ENCODE measurements at places on chromosomes 13 and 19.

DNA sequence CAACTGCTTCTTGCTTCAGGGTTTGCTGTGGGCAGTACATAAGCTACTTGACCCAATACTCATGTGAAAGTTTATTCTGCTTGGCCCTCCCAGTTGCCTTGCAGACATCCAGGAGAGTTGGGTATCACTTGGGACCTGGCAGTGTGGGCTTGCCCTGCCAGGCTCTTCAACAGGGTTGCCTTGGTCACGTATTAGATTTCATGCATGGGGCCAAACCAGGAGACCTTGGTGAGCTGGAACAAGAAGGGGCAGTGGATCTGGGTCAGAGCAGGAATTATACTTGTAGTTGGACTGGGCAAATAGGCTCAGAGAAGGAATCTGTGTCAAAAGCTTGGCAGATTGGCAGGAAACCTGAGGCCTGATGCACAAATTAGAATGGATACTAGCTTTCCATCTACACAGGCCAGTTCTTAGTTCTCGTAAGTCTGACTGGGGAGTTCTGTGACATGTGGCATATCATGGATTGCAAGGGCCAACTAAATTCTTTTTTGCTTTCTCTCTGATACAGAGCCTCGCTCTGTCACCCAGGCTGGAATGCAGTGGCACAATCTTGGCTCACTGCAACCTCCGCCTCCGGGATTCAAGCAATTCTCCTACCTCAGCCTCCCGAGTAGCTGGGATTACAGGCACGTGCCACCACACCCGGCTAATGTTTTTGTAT lies 192.6 kb upstream of the SERP2 start:
- no peak for DNase-seq

DNA sequence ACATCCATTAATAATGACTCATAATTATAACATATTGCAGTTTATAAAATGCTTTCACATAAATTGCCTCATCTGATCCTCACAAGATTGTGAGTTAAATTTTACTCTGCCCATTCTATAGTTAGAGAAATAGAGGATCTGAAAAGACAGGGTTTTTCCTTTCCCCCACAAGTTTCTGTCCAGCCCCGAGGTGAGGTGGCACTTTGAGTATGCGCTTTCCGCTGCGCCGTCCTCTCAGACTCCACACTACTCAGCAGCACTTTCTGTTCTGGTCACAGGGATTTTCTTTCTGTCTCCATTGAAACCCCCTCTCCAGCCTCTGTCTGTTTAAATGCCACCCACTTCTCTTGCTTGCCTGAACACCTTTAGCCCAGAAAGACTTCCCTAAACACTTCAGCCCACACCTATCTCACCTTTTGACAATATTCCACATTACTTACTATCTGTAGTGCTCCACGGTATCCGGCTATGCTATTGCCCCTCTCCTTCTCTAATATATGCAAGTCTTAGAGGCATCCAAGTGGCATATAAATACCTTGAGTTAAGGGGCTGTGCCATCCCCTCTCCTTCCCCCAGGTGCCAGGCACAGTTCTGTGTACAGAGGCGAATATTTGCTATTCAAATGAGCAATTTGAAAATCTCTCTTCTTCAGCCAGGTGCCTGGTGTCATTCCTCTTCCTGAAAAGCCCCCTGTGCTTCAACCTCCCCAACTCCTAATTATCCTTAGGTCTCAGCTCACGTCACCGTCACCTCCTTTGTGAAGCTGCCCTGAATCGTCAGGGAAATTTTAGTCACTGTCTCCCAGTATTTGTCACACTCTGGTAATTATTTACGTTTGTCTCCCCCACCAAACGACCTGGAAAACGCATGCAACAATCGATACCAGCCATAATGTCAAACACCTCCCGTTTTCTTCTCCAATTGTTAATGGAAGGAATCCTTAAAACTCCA lies 268.7 kb downstream of the NHLRC3 start:
- DNase-seq = no peak

GRCh38 chr13:114103801-114104654 lies 28.4 kb downstream of the RASA3 start:
- DNase-seq = no peak

DNA sequence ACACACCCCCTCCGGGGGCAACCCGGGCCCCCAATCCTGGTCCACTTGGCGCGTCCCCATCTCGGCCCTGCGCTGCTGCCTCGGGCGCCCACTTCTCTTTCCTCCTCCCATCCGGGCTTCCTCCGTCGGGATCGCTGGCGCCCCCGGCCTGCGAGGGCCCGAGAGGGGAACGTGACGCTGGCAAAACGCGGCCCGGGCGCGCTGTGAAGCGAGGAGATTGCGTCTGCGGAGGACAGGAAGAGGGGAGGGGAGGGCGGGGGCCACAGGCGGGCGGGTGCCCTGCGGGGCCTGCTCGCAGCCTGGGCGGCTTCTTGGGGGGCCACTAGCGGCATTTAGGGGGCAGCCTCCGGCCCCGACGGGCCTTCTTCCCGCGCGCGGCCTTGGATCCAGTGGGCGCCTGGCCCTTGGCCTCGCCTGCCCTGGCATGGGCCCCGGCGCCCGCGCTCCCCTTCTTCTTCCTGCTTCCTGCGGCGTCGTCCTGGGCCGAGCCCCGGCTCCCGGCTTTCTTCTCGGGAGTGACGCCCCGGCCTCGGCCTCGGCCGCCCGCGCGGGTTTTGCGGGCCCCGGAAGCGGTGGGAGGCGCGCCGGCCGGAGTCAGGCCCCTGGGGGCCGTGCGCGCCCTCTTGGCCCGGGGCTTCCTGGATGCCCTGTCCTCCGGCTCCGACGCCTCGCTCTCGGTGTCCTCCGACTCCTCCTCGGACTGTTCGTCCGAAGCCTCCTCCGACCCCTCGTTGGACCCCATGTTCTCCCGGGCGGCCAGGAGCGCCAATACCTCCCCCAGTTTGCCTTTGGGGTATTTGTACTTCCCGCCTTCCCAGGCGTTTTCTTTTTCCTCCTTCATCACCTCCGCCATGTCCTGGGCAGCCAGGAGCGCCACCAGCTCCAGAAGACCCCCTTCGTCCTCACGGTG lies 2.2 kb downstream of the PNMA8B start:
- no peak for DNase-seq

GRCh38 chr13:80530191-80530590 lies 189.3 kb upstream of the SPRY2 start:
- DNase-seq = no peak

GRCh38 chr13:35908226-35908625 lies 223.0 kb downstream of the DCLK1 start:
- DNase-seq = no peak

- DNase-seq = no peak
Observed at GRCh38 chr13:97335488-97336134, 98.4 kb upstream of the RAP2A start.

DNA sequence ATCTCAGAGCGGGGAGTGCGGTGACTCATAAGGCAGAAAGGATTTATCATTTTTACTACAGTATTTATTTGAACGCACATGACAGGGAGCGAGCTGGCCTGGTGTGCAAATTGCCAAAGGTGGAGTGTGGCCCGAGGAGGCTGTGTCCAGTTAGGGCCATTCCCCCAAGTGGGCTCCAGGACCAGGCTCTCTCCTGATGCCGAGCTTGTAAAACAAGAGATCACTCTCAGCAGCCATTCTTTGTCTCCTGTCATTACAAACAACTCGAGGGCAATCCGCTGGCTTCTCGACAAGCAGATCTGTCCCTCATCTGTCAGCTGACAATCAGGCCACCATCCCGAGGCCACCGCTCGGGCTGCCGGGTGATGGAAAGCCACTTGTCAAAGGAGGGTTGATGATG lies 418.9 kb downstream of the ZNF536 start:
- no peak for DNase-seq

GRCh38 chr13:58032676-58033460 lies 401.3 kb downstream of the PCDH17 start:
- DNase-seq = no peak

DNA sequence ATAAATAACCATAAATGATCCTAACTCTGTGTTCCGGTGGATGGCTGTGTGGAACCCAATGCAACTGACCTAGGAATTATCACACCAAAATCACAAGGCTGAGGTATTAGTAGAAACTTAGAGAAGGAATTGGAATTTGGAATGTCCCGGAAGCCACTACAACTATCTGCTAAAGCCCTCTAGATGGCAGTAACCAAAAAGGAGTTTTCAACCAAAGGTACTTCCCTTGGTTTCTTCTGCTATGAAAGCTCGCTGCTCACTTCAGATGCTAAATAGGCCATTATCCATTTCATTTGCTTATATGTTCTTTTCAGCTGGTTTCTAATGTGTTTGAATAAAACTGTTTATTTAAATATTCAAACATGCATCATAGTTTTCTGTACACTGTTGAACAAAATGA lies 1589.1 kb upstream of the SPRY2 start:
- peak; percentile 70 for DNase-seq

- DNase-seq = no peak
Observed at GRCh38 chr13:20497006-20497775, 28.5 kb downstream of the CRYL1 start.

DNA sequence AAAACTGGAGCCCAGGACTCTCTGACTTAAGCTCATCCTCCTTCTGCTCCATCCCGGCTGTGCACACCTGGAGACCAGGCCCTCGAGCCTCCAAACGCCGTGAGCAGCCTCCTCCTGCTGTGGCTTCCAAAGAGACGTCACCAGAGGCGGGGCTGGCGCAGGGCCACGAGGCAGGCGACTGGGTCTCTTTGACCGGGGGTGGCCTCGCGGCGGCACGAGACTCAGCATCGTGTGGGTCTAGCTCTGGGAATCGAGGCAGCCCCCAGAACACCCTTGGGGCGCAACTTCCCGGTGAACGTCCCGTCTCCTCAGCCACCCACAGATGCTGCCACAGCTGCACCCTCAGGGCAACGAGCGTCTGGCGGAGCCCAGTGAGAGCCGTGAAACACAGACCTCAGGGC lies 22.8 kb downstream of the RASA3 start:
- no peak for DNase-seq

DNA sequence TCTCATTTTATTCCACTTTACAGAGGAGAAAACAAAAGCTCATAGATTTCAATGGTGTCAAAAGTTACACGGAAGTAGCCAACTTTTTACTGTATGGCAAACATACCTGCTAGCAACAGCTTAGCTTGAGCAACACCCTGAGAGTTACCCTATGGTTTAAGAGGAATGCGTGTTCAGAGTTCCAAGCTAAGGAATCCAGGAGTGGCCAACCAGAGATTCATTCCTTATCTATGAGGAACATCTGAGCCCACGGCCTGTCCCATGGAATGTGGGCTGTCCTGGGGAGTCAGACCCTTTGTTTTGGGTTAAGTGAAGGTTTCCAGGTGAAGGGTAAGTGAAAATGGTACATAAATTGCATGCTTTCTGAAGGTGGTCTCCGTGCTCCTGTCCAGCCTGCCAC lies 67.5 kb downstream of the STARD13 start:
- DNase-seq = no peak

- DNase-seq = no peak
Observed at GRCh38 chr19:3670796-3671679, 29.2 kb downstream of the PIP5K1C start.

DNA sequence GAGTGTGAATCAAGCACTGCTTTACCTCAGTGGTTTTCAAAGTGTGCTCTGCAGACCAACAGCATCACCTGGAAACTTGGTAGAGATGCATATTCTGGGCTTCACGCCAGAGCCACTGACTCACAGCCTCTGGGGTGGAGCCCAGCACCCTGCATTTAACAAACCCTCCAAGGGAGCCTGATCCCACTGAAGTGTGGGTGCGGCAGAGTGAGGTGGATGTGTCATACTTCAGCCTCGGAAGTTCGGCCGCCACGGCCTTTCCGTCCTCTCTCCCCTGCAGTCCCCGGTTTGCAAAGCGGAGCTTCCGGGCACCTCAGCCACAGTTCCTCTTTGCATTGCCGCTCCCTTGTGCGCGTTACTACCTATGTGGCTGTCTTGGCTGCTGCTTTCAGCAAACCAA lies 33.3 kb upstream of the MICU2 start:
- DNase-seq = no peak

GRCh38 chr19:2739602-2740313 lies at the start of gene SLC39A3:
Gene SLC39A3 (minus strand): TSS chr19:2740017. CDS start chr19:2737257, 2,760 bp downstream.
- peak; percentile 98 for DNase-seq

DNA sequence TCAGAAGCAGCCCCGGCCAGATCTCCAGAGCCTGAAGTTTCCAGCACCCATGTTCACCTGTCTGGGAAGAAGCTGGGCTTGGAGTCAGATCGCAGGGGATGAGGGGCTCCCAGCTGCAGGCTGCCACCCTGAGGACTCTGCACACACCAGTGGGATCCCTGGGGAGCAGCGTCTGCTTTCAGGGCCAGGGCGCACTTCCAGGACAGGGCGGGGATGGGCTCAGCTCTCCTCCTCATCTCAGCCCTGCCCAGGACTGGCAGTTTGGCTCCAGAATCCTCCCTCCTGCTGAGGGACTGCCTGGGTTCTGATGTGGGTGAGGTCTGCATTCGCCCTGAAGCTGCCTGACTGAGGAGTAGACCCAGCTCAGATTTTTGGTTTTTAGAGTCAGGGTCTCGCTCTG lies 3.5 kb downstream of the SLC7A9 start:
- DNase-seq = no peak

- DNase-seq = peak; percentile 45
Observed at GRCh38 chr19:1163934-1164683, 10.0 kb downstream of the SBNO2 start.

GRCh38 chr13:112064222-112064621 lies 2.7 kb upstream of the SOX1 start:
- no peak for DNase-seq

GRCh38 chr19:45569619-45570421 lies 14.8 kb downstream of the OPA3 start:
- peak; percentile 53 for DNase-seq

DNA sequence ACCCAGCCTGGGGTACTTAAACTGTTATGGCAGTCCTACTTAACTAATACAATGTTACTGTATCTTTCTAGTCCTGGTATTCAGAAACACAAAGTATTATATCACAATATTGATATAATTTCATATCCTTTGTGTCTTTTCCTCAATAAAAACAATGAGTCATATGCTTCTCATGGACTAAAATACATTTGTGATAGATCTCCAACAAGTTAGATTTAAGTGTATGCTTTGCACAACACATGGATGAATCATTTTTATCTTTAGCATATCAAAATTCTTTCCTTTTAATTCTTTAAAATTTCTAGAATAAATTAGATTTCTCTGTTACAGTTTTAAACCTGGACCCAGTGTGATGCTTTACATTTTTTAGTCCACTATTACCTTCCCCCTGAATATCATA lies 1357.8 kb upstream of the ATXN8OS start:
- DNase-seq = no peak

DNA sequence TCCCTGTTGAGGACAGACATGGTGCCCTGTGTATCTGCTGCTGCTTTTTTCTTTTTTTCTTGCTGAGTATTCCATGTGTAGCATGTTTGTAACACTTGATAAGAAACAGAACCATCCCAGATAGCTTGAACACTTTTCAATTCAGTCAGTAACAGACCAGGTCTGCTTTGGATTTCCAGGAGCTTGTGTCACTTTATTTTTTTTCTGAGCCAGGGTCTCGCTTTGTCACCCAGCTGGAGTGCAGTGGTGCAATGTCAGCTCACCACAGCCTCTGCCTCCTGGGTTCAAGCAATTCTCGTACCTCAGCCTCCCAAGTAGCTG lies 43.7 kb downstream of the BBC3 start:
- DNase-seq = no peak

- no peak for DNase-seq
Observed at GRCh38 chr13:23159205-23159759, 21.5 kb upstream of the SGCG start.

- no peak for DNase-seq
Observed at GRCh38 chr13:49185264-49185663, 34.9 kb upstream of the MLNR start.

- no peak for DNase-seq
Observed at GRCh38 chr13:54016542-54016941, 987.9 kb downstream of the OLFM4 start.

- DNase-seq = no peak
Observed at GRCh38 chr19:42436006-42436405, 6.7 kb downstream of the CXCL17 start.

Measured in cerebellar cortex (tissue), 1 donor.